ENCODE measurements at places on chromosomes 3 and 15. TPM values are rescaled to one million over a fixed set of nuclear protein-coding genes. Genes with fewer than 3 reads are reported as not detected.

DNA sequence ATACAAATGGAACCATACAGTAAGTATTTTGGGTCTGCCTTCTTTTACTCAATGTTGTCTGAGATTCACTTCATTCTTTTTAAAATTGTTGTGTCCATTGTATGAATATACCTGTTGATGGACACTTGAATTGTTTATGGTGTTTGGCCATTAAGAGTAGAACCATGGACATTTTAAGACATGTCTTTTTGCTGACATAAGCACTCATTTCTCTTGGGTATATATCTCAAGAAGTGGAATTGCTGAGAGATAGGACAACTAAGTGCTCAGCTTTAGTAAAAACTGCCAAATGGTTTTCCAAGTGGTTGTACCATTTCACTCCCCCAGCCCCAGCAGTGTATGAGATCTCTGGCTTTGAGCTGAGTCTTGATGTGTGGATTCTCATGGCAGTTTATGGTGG lies 28.2 kb downstream of the POMGNT2 start:
- DNase-seq = no peak
- H3K27ac ChIP-seq = no peak overlapping the region
- no peaks in the 10 kb centered on the region for H3K4me1 ChIP-seq
- H3K27me3 ChIP-seq = no peaks in the 10 kb centered on the region

The CHRNA7 gene
- total RNA-seq = 3.9 TPM

DNA sequence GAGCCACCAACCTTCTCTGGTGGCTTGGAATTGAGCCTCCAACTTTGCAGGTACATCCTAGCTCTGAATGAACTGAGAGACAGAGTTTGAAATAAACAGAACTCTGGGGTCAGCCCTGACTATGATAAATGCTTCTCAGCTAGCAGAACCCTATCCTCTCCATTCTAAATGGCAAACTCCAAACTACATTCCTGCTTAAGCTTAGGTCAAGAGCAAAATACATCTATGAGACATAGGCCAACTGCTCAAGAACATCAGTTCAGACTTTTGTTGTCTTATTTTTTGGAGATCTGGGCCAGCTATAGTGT lies 1.5 kb upstream of the SH3BP5 start:
- H3K4me3 ChIP-seq = no peak overlapping the region
- no peaks in the 10 kb centered on the region for H3K27me3 ChIP-seq
- no peak overlapping the region for H3K27ac ChIP-seq
- no peaks in the 10 kb centered on the region for H3K4me1 ChIP-seq
- DNase-seq = no peak

The GOLGA6L4 gene
- 1.3 TPM for total RNA-seq

- H3K27me3 ChIP-seq = no peaks in the 10 kb centered on the region
- H3K27ac ChIP-seq = no peak overlapping the region
- no peak overlapping the region for H3K4me3 ChIP-seq
These were observed 13.2 kb downstream of the CLASP2 start for GRCh38 chr3:33704891-33705290.

The FAM219B gene
- total RNA-seq = 54.2 TPM

DNA sequence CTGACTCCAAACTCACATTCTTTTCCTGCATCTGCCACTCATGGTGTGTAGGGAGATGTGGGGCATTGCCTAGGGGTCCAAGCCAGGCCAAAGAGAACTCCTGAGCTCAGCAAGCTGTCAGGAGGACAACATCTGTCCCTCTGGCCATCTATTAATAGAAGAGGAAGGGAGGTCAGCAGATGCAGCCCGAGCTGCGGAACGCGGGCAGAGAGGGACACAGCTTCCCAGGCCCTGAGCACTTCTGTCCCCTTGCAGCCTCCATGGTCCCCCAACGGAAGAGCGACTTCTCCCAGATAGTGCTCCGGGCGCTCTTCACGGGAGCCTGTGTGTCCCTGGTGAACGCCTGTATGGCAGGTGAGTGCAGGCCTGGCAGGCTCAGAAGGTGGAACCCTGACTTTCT lies 37.3 kb upstream of the PDE8A start:
- H3K4me3 ChIP-seq = no peak overlapping the region
- DNase-seq = no peak
- H3K36me3 ChIP-seq = no peaks in the 10 kb centered on the region
- H3K27me3 ChIP-seq = no peaks in the 10 kb centered on the region

- no peaks in the 10 kb centered on the region for H3K4me1 ChIP-seq
- DNase-seq = no peak
- no peaks in the 10 kb centered on the region for H3K27me3 ChIP-seq
These were observed 49.9 kb downstream of the PARP15 start for GRCh38 chr3:122627301-122627700.

The SEMA5B gene
- 1.3 TPM for total RNA-seq

The PRSS50 gene
- total RNA-seq = not detected

GRCh38 chr3:123297627-123297899 lies 95.8 kb downstream of the SEC22A start:
- H3K27me3 ChIP-seq = no peaks in the 10 kb centered on the region
- DNase-seq = no peak
- no peaks in the 10 kb centered on the region for H3K36me3 ChIP-seq

DNA sequence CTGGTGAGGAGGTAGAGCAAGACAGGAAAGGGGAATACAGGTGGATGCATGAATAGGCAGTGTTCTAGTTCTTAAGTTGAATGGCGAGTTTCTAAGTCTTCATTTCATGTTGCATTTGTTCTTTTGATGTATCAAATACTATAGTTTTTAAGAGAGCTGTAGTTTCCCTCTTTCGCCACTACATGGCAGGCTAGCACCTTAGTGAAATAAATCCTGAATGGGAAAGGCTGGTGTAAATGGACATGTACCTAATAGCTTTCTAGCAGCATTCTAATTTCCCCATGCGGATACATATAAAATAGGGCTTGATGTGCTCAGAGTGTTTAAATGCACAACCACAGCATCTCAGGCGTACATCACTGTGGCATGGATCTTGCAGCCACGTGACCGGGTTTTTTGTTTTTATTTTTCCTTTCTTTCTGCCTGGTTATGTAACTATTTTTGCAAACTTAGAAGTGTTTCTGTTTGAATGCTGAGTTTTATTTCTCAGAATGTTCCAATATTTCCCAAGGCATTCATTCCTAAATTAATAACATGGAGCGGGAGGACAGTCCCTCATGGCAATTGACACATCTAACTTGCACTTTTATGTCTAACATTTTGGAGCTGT lies 23.5 kb upstream of the CLN6 start:
- no peak overlapping the region for H3K4me3 ChIP-seq
- no peak overlapping the region for H3K27ac ChIP-seq
- no peaks in the 10 kb centered on the region for H3K27me3 ChIP-seq
- peak; percentile 56 for DNase-seq

DNA sequence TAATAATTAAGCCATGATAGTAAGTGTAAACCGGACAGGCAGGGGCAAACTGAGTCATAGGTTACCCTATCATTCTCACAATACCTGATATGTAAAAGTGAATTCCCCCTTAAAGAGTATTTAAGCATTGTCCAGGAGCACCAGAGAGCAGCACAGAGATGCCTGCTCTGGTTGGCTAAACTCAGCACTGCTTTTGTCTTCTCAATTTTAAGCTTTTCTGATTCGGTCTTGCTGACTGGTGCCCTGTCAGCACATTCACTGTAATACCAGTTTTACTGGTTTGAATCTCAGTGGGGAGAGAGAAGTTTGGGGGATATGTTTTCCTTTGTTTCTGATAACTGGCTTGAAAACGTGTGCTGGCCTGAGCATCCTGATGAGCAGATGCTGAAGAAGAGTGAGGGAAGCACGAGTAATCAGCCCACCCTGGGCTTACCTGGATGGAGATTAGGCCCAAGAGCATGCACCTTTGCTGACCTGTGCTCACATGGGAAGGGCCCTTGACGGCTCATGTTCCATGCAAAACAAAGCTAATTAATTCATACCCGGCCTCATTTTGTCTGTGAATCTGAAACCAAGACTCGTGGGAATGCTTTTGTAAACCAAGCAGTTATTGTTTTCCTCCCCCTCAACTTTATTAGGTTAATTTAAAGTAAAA lies 208.5 kb upstream of the MRPL3 start:
- no peaks in the 10 kb centered on the region for H3K4me1 ChIP-seq
- no peak for DNase-seq
- H3K36me3 ChIP-seq = no peaks in the 10 kb centered on the region
- H3K27ac ChIP-seq = no peak overlapping the region
- H3K27me3 ChIP-seq = no peaks in the 10 kb centered on the region
- H3K4me3 ChIP-seq = no peak overlapping the region

Measured in colonic mucosa (tissue), 4 donors.